ENCODE measurements at places on chromosomes 16 and 17.

DNA sequence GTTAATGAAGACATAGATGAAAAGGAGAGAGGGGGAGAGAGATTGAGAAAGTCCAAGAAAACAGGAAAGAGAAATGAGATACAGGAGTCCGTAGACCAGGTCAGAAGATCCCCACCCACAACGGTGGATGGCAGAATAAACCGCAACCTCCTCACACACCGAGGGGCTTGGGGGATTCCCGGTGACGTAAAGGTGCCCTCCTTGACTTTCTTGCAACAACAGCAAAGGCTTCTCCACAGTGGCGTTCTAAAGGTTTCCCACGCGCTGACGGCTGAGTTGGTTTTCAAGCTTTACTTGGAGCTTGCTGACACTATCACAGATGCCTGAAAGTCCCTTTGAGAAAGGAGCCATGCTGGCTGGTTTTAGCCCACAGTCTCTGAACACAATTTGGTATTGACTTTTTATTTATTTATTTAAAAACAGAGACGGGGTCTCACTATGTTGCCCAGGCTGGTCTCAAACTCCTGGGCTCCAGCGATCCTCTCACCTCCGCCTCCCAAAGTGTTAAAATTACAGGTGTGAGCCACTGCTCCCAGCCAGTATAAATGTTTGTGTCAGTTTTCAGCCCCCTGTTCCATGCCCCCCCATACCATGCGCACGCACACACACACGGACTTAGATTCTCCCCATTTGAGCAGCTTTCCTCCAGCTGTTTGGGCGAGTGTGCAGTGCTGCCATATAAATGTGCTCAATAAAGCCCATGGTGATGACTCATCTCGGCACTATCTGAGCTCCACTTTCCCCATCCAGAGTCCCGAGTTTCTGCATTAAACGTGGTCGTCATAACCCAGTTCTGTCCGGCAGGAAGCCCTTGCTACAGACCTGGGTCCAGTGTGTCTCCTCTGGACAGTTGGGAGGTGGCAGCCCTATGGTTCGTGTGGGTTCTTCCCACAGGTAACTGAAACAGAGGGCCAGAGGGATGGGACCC, 33.0 kb upstream of the SEC14L1 start:
- no peak for DNase-seq

- no peak for DNase-seq
Measured at GRCh38 chr17:35727635-35728034, 3.8 kb upstream of the RASL10B start.

GRCh38 chr16:29857133-29857760, 5.8 kb downstream of the CDIPT start:
- DNase-seq = no peak

- no peak for DNase-seq
Measured at GRCh38 chr16:5709889-5710288, 612.3 kb upstream of the EEF2KMT start.

DNA sequence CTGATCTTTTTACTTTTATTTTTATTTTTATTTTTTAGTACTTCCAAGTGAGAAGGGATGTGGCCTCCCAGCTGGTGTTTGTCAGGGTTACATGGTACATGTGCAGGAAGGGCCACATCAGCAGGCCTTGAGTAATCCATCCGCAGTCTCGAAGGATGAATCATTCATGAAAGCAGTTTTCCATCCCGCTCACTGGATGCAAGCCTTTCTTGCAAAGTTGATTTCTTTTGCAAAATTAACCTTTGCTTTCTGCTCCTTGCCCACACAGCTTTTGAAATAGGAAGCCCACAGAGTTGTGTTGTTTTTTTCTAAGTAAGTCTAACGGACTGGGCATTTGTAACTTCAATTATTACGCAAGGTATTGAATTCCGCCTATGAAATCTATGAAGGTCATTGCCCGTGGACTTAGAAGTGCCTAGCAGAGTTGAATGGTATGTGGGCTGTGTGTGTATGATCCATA, 157.4 kb downstream of the PRKCA start:
- no peak for DNase-seq

- no peak for DNase-seq
Measured at GRCh38 chr17:51322390-51323029, 62.2 kb downstream of the UTP18 start.

GRCh38 chr16:87648236-87648635, 45.9 kb downstream of the JPH3 start:
- no peak for DNase-seq

GRCh38 chr16:84735849-84736586, 36.2 kb downstream of the USP10 start:
- DNase-seq = no peak

DNA sequence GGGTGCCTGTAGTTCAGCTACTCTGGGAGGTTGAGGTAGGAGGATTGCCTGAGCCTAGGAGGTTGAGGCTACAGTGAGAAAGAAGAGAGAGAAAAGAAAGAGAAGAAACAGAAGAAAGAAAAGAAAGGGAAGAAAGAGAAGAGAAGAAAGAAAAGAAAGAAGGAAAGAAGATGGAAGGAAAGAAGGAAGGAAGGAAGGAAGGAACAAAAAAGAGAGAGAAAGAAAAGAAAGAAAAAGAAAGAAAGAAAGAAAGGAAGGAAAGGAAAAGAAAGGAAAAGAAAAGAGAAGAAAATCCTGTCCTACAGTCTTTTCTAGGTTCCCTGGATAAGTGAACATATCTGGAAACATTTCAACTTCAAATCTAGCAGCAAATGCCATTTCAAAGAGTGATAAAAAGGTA, 29.6 kb upstream of the PHLPP2 start:
- DNase-seq = no peak

GRCh38 chr17:8888704-8889302, 21.3 kb upstream of the PIK3R6 start:
- DNase-seq = no peak

- no peak for DNase-seq
Measured at GRCh38 chr17:64328859-64329531, 61.7 kb downstream of the PECAM1 start.

DNA sequence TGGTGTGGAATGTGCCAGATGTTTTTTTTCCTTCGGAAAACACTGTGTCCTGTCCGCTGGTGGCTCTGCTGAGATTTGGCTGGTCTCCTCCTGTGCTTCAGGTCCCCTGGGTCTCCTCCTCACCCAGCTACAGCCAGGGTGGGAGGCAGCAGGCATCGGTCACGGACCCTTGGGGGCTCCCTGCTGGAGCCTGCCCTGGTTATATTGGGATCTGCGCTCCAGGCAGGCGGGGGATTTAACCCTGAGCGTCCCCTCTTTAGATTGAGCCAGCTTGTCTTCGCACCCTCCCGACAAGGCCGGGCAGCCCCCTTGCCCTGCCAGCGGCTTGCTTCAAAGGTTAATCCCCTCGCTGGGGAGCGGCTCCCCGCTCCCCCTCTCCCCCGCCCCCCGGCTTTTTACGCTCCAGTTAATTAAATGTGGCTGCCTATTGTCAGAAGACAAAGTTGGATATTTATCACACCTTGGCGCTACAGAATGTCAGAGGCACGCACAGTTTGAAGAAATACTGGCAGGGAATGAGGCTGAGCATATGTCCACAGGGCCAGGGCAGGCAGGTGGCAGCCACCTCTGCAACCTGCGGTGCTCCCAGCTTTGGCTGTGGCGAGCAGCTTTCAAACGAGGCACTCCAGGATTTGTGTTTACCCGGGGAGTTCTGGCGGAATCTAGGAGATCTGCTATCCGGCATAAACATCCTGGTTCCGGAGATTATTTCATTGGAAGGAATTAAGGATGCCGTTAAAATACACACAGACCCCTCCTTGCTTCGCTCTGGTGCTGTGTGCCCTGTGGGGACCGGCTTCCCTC, 38.2 kb upstream of the GSE1 start:
- no peak for DNase-seq

GRCh38 chr16:3839402-3840184, 40.9 kb downstream of the CREBBP start:
- DNase-seq = no peak

GRCh38 chr17:73132085-73132492, 32.7 kb upstream of the SSTR2 start:
- DNase-seq = no peak

DNA sequence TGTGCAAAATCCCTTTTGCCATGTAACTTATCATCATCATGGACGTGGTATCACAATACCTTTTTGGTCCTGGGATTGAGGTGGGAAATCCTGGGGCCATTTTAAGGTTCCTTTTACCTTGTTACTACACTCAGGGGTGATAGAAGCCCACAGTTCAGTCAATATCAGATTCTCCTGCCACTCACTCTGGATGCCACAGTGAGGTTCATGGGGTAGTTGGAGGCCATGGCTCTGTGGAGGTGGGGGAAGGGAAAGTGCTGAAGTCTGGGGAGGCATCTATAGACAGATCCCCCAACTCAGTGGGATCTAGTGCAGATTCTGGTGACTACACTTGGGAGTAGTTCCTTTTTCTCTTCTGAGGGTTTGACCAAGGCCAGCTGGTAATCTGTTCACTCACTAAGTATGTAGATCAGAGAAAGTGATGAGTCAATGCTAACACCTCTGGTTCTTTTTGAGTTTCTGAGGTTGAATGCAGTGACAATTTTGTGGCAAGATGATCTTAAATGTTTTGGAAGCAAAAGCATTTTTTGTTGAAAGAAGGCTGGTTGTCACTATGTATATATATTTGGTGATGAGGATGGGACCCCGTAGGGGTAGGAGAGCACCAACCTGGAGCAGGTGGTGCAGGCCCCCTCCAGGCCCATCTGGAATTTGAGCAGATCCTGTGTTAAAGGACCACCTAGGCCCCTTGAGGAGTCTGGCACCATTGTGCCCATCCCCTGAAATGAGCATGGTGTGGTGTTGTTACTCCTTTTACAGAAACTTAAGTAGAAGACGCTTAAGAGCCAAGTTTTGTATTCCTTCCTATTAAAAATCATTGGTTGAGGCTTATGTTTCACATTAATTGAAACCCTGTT, 18.8 kb upstream of the IRF8 start:
- DNase-seq = no peak

DNA sequence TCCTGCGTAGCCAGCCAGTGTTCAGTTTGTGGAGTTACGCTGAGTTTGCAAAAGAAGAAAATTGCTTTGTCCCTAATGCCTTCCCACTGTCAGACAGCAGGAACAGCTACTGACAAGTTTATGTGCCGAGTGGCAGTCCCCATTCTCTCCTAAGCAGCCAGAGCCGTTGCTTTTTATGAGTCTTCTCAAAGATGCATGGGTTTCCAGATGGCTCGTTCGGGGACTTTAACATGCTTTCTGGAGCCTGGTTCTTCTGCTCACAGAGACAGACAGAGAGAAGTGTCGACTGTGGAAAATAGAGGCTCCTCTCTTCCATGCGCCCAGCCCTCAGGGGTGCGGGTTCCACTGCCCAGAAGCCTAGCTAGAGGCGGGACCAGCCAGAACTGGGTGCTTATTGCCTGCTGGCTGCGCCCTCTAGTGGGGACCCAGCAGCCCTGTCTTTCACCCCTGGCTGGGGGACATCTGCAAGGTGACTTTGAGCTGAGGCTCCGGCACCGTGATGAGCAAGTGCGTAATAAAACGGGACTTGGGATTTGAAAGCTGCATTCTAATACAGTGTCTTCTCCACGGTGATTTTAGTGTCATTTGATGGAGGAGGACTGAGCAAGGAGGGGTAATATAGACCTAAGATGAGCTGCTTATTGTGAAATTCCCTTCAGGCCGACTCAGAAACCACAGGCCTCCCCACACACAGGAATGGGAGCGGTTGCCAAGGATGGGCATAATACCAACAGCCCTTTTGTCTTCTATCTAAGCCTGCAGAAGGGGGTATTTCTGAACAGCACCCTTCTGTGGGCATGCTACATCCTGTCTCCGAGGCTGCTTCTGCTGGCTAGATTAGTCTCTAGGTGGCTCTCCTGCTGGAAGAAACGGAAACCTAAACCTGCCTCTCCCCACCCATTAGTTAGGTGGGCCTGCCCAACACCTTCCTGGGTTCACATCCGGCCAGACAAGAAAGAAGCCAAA, 73.1 kb downstream of the CCDC182 start:
- peak; percentile 54 for DNase-seq

DNA sequence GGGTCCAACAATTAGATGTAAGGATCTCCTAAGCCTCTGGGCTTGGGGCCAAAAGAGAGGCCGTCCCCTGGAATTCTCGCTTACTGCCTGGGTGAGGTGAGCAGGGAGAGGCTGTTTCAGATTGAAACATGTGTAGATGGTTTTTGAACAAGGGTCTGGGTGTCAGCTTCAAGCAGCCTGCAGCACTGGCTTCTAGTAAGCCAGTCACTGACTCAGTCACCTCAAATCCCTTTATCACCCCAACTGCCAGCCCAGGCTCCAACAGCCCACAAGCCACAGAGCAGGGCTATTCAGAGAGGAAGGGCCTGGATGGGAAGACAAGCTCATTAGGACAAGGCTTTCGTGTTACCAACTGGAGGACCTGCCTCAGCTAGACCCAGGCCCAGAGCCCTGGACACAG, 180.2 kb downstream of the CCT6B start:
- no peak for DNase-seq

- DNase-seq = no peak
Measured at GRCh38 chr17:80704894-80705293, 160.3 kb downstream of the RPTOR start.

DNA sequence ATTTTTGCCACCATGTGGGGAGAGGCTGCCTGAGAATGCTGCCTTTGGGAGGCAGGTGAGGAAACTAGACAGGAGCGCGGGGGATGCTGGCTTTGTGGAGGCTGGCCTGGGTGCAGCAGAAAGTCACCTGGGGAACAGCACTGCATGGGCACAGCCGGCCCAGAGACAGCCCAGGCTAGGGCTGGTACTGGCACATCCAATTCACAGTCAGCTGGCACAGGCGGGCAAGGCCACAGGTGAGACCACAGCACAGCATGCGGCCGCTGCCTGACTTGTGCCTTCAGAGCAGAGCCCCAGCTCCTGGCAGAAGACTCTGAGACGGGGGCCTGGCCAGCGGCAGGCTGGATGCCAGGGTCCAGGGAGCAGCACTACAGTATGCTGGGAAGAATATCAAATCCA, 16.6 kb upstream of the PITPNM3 start:
- no peak for DNase-seq

GRCh38 chr17:61551255-61551742, 39.7 kb downstream of the NACA2 start:
- DNase-seq = no peak

GRCh38 chr16:76277460-76278030, 344 bp downstream of the CNTNAP4 start:
- DNase-seq = no peak

DNA sequence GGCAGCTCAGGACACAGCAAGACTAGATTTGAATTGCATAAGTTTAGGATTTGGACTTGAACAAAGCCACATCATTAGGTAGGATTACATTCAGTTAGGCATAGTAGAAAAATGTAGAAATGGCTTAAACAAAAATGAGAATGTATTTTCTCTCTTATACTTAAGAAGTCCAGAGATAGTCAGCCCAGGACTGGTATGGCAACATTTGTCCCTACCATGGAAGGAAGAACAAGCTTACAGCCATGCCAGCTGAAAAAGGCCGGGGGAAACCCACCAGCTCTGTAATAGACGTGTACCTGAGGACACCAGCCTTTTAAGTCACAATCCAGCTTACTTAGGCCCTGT, 11.2 kb upstream of the TMIGD1 start:
- no peak for DNase-seq

GRCh38 chr16:47949276-47949675, 206.5 kb downstream of the ABCC12 start:
- DNase-seq = no peak

All from stimulated activated CD4-positive, alpha-beta T cell treated with anti-CD3 and anti-CD28 coated beads, Interleukin-12 subunit alpha, Interleukin-12 subunit beta, amount 100 ng/mL, for 24 hours (primary cell).